ENCODE measurements at places on chromosomes 2 and 18.

DNA sequence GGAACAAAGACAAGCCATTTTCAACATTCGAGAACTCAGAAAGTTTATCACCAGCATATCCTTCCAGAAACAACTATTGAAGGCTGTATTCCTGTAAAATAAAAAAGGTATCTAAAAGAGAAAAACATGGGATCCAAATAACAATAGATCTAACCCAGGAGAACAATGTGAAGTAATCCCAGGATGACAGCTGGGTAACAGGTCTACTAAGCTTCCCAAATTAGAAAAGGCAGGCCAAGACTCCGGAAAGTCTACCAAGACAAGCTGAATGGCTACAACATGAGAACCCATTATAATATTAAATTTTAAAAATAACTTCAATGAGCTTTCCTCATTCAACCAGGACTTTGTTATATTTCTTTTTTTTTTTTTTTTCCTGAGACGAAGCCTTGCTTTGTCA, 6.5 kb downstream of the PIAS2 start:
- DNase-seq = no peak

GRCh38 chr2:178256382-178257042, 62.2 kb downstream of the OSBPL6 start:
- no peak for DNase-seq

DNA sequence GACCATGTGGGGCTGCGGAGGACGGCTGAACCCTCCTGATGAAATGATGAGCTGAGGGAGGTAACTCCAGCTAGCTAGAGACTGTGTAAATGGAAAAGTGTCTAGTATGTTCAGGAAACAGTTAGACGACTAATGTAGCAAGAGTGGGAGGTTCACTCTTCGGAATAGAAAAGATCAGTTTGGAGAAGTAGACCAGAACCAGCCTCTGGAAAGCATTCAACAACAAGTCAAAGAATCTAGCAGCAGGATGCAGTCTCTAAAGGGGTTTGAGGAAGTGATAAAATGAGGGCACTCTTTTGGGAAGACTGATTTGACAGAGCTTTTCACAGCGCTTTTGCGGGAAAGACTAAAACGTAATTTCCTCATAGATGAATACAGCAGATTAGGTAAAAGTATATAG, 79.6 kb downstream of the GAREM1 start:
- no peak for DNase-seq

GRCh38 chr18:21747764-21748693, 7.4 kb downstream of the MIB1 start:
- no peak for DNase-seq

DNA sequence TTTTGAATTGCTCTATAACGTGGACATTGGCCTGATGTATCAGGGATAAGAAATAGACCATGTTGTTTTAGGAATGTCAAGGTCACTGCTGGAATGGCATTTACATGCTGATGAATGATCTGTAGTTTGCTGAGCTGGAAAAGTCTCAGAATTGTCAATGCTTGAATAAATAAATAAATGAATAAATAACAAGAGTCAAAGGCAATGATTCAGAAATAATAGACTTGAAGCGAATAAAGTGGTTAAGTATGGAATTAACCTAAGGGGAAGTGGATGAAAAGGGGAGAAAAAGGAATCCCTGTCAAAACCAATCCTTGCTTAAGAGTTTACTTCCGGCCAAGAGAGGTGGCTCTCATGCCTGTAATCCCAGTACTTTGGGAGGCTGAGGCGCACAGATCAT, 1620.0 kb downstream of the SUCLG1 start:
- DNase-seq = no peak

GRCh38 chr18:73737990-73738389, 409.6 kb downstream of the FBXO15 start:
- DNase-seq = no peak

GRCh38 chr2:146135245-146135644, 1615.3 kb upstream of the ZEB2 start:
- no peak for DNase-seq

GRCh38 chr2:9809064-9809356, 34.3 kb upstream of the TAF1B start:
- DNase-seq = no peak

- no peak for DNase-seq
These were observed 35.6 kb downstream of the MAL start for GRCh38 chr2:95061119-95061512.

Data from germinal center (tissue), 1 donor.